Iris pigment epithelial cell (primary cell): ENCODE measurements at places on chromosomes 16 and 17.

DNA sequence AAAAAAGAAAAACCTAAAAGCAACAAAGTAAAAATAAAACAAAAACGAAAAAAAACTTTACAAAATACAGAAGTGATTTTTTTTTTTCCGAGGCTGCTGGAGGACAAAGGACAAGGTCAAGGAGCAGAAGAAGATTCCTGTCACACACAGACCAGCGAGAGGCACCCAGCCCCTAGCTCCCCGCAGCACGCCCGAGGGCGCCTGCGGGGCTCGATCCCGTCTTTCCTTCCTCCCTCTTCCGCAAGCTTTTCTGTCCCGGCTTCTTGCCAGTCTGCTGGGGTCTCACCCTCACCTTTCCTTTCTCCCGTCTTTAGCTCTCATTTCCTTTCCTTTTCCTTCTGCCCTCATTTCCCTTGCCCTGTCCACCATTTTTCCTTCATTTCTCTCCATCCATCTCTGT lies 66.1 kb upstream of the DNAH17 start:
- no peak for DNase-seq

GRCh38 chr17:66437476-66438026 lies 135.1 kb downstream of the PRKCA start:
- DNase-seq = no peak

GRCh38 chr16:29854520-29855100 lies 8.4 kb downstream of the CDIPT start:
- no peak for DNase-seq

DNA sequence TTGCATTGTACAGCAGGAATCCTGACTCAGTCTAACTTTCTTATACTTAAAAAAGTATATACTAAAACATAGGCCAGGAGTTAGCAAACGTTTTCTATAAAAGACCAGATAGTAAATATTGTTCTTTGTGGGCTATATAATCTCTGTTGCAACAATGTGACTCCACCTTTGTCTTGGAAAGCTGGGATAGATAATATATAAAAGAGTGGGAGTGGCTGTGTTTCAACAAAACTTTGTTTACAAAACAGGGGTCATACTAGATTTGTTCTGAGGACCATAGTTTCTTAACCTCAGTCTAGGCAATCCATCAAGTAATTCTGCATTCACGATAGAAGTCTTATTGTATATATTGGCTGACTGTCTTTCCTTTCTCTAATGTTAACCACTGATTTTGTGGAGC lies 9.0 kb upstream of the TBC1D3B start:
- no peak for DNase-seq

DNA sequence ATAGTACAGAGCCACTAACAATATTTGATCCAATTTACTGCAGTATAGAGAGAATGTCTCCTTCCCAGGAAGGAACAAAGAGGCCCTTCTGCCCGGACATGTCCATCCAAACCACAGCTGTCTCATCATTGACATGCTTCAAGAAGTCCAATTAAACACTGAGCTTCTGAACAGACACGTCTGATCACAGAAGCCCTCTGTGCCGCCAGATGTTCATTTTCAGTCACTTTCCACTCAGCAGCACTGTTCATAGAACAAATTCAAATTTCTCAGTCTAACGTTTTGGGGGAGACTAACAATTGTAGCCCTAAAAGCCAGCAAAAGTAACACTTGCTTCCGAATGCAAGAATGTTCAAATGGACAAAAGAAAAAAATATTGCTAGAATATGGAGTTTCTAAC lies 15.3 kb downstream of the ZC3H7A start:
- DNase-seq = peak; percentile 42

GRCh38 chr16:88967830-88968588 lies 9.0 kb downstream of the CBFA2T3 start:
- DNase-seq = no peak

GRCh38 chr16:29744541-29745101 lies 1.2 kb downstream of the C16orf54 start:
- no peak for DNase-seq

GRCh38 chr16:54473226-54473993 lies 186.8 kb upstream of the IRX3 start:
- DNase-seq = no peak

GRCh38 chr16:66227766-66228530 lies 138.5 kb upstream of the CDH5 start:
- DNase-seq = no peak

- no peak for DNase-seq
Observed at GRCh38 chr16:49523435-49524159, 150.0 kb downstream of the C16orf78 start.

- no peak for DNase-seq
Observed at GRCh38 chr17:13600475-13601321, 1.0 kb downstream of the HS3ST3A1 start.

DNA sequence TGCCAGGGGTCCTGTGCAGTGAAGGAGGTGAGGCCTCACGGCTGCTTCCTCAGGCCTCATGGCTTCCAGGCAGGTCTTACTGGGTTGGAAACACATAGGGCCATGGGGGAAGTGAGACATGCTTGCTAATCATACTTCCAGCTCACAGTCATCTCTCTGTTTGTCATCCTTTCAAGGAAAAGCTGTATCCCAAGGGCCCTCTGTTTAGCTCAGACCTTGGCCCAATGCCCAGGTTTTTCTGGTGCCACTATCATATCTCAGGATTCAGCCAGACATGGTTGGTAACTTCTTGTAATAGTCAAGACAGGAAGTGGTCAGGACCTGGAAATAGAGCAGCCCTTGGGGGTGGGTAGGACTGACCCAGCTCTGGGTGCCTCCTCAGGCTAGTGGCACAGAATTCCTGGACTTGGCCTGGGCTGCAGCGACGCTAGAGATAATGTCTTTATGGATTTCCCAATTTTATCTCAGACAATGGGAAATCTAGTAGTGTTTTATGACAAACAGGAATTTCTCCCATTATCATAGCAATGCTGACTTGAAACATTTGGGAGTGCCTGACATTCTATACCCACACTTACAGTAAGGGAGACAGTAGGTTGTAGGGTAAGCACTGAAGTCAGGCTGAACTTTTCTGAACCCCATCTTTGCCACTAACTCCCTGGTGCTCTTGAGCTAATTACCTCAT lies 13.5 kb upstream of the ITGB3 start:
- DNase-seq = peak; percentile 94

- no peak for DNase-seq
Observed at GRCh38 chr17:66517336-66518009, 215.1 kb downstream of the PRKCA start.

GRCh38 chr17:1229900-1230501 lies 40.2 kb upstream of the BHLHA9 start:
- DNase-seq = no peak

- no peak for DNase-seq
Observed at GRCh38 chr17:45985447-45985846, 13.6 kb upstream of the STH start.

DNA sequence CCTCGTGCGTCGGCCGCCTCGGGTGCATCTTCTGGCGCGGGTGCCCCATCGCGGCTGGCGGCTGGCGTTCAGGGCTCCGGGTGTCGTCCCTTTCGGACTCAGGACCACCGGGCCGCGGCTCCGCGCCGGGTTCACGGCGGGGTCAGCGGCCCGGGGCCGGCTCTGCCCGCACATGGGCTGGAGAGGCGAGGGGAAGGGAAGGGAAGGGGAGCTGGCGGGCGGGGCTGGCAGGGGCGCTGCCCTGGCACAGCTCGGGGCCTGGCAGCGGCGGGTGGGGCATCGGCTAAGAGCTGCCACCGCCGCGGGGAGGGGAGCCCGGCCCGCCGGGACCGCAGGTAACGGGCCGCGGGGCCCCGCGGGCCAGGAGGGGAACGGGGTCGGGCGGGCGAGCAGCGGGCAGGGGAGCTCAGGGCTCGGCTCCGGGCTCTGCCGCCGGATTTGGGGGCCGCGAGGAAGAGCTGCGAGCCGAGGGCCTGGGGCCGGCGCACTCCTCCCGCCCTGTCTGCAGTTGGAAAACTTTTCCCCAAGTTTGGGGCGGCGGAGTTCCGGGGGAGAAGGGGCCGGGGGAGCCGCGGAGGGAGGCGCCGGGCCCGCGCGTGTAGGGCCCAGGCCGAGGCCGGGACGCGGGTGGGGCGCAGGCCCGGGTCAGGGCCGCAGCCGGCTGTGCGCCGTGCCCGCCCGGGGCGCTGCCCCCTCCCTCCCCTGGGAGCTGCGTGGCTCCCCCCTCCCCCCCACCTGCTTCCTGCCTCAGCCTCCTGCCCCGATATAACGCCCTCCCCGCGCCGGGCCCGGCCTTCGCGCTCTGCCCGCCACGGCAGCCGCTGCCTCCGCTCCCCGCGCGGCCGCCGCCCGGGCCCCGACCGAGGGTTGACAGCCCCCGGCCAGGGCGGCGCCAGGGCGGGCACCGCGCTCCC lies 646 bp downstream of the HIC1 start:
- DNase-seq = peak; percentile 74

DNA sequence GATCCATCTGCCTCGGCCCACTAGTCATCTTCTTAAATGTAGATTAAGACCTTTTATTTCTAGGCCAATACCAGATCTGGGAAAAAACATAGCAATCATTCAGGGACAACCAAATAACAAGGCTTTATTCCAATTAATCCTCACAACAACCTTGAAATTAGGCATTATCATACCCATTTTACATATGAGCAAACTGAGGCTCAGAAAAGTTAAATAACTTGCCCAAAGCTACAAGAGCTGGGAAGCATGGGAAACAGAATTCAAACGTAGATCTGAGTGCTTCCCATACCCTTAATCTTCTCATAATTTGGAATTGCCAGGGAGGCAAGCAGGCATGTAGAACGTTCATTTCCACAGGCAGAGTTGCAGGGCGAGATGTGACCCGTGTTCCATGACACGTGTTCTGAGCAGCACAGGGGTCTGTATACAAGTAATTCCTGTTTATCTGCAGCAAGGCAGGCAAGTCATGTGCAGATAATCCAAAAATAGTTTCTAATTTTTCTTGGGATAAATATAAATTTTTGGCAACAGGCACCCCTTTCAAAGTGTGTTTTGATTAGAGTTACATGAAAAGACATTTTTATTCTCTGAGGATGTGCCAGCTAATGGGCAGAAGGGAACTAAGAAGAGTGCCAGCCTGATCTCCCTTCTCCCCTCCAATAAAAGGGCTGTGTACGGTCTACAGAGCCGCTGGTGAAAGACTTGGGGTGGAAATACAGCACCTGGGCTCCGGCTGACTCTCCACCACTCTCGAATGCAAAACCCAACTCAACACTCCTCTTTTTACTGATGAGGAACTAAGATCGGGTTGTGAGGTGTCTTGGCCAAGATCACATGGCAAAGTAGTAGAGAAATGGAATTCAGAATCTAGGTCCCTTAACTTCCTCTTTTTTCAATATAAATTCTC lies 27.7 kb upstream of the MYOCD start:
- DNase-seq = no peak

DNA sequence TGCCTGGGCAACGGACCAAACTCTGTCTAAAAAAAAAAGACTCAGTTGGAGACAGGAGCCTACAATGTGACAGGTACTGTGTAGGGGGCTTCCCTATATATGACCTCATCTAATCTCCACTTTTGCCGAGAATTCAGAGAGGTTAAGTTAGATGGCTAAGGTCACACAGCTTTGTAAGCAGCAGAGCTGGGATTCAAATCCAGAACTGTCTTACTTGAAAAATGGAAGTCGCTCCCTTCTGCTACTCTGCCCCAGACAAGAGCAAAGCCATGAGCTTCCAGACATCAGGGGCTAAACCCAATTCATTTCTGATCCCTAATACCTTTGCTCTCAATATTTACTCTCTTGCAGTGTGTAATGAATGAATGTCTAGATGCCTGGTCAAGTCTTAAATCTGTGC lies 41.5 kb upstream of the ABCC12 start:
- no peak for DNase-seq

DNA sequence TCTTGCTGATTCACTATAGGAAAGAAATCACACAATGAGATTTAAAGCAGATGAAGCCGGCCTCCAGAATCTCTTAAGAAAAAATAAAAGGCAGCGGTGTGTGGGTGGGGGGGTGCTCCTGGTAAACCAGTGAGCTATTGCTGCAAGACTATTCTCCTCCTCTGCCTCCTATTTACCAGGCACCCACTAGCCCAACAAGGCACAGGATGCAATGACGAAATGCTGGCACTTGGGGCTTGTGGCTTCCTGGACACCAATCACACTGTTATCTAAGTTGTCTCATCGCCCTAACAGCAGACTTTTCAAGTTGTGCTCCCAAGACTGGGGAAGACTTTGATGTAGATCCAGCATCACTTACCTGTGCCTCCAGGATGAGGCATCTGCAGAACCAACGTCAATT lies 50.2 kb upstream of the NDRG4 start:
- DNase-seq = no peak

GRCh38 chr17:39709998-39710964 lies 10.4 kb downstream of the ERBB2 start:
- DNase-seq = no peak

DNA sequence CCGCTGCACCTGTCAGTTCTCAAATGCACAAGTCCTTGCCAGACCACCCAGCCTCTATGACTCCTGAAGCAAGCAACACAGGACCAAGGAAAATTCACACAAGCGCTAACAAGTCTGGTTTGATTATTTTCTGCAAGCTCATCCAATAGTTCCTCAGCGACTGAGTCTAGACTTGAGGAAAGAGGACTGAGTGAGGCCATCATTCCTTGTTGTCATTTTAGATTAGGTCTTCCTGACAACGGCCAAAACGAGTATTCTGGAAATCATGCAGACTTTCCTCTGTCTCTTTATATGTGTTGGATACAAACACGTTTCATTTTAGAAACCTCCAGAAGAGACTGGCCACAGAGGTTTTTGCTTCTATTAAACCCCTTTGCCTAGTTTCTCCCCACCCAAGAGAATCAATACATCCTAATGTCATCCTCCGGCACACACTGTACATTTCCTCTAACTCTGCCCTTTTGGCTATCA lies 561 bp downstream of the CCDC47 start:
- DNase-seq = peak; percentile 56

- DNase-seq = no peak
Observed at GRCh38 chr17:78072961-78073360, 55.6 kb downstream of the TMC6 start.

- DNase-seq = no peak
Observed at GRCh38 chr17:54256401-54256929, 433.7 kb downstream of the KIF2B start.

DNA sequence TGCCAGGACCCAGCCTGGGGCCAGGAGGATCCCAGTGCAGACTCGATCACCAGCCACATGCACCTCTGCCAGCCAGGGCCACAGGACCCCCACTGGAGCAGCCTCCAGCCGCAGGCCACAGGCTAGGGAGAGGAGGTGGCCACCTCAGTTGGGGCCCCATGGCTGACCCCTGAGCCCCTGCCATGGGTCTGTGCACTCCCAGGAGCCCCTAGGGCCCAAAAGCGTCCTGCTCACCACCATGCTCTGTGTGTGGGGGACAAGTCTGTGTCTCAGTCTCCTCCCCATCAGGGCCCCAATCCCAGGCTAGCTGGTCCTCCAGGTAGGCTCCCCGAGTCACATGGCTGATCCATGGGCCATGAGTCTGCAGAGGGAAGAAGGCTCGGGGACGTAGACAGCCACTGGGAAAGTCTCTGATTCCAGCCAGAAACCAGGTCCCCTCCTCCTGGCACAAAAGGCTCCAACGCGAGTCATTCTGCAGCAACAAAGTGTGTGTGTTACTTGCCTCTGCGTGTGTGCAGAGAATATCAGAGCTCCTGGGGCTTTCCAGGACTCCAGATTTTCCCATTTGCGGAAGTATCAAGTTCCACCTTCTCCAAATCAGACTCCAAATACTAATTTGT lies 6.1 kb upstream of the PRSS8 start:
- no peak for DNase-seq
